ENCODE measurements at places on chromosomes 6 and 20.

DNA sequence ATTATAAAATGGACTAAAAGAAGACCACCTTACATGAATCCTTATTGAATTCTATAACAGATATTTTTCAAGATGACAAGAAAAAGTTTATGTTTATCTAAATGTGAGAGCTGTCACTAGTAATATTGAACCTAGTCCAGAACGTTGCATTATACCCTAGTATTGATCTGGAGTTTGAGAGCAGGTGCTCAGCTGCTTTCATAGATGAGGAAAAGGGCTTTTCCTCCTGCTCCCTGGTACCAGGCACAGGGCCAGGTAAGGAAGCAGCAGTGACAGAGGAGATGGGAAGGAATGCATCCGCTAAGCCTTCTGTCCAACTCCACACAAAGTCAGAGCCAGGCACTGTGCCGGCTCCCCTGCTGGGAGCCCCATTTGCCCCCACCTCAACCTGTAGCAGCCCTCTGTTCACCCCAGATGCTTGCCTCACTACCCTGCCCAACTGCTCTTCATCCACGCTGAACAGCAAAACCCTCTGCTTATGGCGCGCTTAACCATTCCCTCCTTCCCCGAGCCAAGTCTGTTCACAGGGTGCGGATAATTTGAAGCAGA is 393.1 kb downstream of the FRK start:
- DNase-seq = no peak

DNA sequence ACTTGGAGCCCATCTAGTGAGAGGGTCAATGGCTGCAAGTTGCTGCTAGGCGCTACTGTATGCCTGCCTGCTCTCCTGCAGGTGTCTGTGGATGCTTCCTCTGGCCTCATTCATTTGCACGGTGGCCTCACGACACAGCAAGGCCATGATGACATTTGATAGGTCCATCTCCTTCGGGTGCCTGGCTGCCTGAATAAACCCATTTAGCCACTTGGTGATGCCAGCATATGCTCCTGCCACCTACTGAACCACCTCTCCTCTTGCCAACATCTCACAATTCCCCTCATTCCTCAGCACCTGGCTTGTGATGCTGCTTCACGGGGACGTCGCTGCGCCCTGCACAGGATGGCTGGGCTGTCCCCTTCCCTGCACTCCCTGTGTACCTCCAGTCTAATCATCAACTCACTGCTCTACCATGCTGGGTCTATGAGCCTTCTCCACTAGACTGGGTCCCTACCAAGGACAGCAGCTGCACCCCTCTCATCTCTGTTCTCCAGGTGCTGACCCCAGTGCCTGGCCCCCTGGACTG is 51.1 kb downstream of the AGPAT4 start:
- DNase-seq = no peak

DNA sequence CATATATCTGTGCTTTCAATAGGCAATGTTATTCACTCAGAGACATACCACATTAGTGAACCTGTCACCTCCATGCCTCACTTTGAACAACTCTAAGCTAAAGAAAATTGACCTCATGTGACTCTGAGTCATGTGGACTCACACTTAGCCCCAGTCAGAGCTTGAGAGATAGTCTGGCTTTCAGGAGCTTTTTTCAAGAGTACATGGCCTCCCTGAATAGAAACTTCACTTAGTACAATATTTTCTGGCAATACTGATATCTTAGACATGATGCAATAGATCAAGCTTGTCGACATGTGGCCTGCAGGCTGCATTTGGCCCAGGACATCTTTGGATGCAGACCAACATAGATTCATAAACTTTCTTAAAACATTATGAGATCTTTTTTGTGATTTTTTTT is 8.5 kb downstream of the SPTLC3 start:
- DNase-seq = no peak

GRCh38 chr20:38215194-38216182 is 45.0 kb downstream of the KIAA1755 start:
- DNase-seq = no peak

GRCh38 chr20:60513141-60513540 is 554.9 kb downstream of the CDH26 start:
- no peak for DNase-seq

DNA sequence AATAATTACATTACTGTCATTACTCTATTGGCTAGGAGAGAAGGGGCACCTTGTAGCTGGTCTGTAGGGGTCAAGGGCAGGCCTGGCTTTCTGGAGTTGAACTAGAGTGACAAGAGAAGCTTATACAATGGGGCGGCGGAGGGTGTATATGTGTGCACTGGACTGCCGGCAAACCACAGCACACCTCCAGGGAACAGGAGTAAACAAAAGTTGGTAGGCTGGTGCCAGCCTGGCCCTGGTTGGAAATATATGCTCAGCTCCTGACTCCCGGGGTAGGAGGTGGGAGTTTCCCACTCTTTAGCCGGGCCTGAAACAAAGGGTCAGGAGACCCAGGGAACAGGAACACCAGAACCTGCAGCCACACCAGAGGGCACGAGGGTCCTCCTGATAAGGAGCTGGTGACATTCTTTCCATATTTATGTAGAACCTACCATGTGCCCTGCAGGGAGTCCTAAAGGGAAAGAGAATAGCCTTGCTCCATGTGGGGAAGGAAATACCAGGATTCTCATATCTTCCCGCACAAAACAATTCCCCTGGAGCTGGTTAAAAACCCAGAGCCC is 5.1 kb downstream of the C6orf132 start:
- DNase-seq = no peak

- DNase-seq = no peak
These were observed 36.6 kb downstream of the ABRACL start for GRCh38 chr6:139064981-139065665.

- no peak for DNase-seq
These were observed 6.0 kb downstream of the MMP24OS start for GRCh38 chr20:35271904-35272303.

DNA sequence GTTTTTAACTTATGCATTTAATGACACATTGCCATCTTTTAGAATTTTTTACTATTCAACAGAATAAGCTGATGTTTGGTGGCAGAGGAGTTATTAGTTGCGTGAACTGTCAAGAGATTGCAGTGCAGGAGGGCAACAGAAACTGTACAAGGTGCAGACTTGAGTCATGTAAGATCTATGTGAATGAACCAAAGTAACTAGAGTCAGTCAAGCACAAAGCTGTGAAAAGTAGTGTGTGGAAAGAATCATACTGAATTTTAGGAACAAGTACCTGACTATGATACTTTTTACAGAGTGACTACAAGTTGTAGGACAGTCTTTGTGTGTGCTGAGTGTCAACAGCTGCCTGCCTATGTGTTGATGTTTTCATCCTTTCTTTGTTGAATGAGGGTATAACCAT is 2.7 kb upstream of the C6orf163 start:
- DNase-seq = no peak

DNA sequence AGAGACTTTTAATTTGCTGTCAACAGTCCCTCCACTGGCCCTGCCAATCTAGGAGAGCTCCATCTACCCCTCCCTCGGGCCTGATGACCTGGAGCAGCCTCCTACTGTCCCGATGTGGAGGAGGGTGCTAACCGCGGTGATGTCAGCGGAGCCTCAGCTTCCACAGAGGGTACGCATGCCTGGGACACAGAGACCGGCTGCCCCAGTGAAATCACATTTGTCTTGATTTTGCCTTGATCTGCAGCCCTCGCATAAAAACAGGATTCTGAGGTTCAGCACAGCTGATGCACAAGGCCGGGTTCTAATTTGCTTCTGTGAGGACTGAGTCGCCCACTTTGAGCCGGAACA is 77.6 kb downstream of the STK35 start:
- DNase-seq = no peak

- DNase-seq = no peak
These were observed 19.3 kb downstream of the AK9 start for GRCh38 chr6:109671733-109672132.

DNA sequence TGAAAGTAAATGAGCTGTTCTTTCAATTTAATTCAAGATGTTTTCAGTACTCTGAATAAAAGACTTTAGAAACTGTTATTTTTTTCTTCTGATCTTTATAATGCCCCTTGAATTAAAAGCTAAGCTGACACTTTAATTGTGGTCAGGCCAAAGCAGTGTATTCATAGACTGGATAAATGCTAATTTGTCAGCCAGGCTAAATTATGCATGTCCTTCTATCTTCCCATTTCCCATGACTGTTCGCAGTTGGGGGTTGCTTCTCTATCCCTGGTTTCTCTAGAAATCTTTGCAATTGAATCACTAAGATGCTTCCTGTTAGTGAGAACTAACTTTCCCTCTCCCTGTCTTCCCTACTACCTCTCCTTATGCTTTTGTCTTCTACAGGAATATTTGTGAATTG is 396.2 kb downstream of the RFPL4B start:
- no peak for DNase-seq

- no peak for DNase-seq
These were observed 63.3 kb downstream of the TSPYL4 start for GRCh38 chr6:116190550-116190949.

GRCh38 chr6:95321126-95321525 is 256.2 kb upstream of the MANEA start:
- DNase-seq = no peak

GRCh38 chr6:18742406-18742805 is 355.3 kb downstream of the RNF144B start:
- no peak for DNase-seq

- no peak for DNase-seq
These were observed 480.7 kb downstream of the RFPL4B start for GRCh38 chr6:112827793-112828192.

DNA sequence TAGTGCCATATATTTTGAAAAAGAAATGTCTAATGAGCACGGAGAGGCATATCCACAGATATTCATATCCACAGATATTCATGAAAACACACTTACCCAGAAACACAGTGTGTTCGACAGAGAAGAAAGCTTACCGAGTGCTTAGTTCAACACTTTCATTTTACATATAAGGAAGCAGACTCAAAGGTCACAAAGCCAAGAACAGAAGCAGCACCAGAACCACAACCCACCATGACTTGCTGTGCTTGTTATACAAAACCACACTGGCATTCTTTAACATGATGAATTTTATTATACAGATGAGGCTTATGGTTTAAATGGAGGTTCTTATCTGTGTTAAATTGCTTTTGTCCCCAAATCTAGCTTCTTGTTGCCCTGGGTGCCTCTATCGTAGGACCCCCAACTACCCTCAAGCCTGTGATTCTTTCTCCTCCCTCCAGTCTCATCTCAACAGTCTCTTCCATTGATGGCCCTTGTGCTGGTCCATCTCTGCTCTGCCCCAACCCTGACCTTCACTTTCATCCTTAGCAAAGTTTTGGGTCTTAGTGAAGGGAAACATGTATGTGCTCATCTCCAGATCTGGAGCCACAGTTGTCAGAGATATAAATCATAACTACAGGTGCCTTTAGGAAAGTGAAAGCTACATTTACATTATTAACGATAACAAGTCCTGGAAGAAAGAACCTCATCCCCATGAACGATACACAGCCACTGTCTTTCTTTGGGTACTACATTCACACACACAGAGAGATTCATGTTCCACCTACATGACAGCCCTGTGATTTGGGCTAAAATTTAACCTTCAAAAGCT is 40.0 kb downstream of the SF3B5 start:
- DNase-seq = no peak

DNA sequence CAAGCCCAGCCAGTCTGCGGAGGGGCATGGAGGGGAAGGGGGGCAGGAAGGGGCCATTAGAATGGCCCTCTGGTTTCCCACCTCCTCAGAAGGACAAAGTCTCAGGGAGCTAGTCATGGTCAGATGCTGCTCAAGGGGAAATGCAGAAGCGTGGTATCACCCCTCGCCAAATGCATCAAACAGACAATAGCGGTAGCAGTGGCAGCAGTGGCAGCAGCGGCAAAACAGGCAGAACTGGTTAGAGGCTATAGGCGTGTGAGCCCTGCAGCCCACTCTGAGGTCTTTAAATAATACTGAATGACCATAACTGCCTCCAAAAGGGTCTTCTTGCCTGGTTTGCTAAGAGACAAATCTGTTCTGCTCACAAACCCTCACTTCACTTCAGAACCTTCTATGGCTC is 186.7 kb downstream of the TFAP2C start:
- DNase-seq = no peak

Data from Karpas-422 (cell line).